ENCODE measurements at places on chromosomes 3 and 15. TPM values are rescaled to one million over a fixed set of nuclear protein-coding genes. Genes with fewer than 3 reads are reported as not detected.

SCAANT1 gene
- not detected for total RNA-seq

CADM2 gene
- total RNA-seq: not detected

SH2D7 gene
- not detected for total RNA-seq

EIF3J gene
- 41.6 TPM for total RNA-seq

SFMBT1 gene
- total RNA-seq: 1.6 TPM
